ENCODE measurements at places on chromosomes 4 and X.

DNA sequence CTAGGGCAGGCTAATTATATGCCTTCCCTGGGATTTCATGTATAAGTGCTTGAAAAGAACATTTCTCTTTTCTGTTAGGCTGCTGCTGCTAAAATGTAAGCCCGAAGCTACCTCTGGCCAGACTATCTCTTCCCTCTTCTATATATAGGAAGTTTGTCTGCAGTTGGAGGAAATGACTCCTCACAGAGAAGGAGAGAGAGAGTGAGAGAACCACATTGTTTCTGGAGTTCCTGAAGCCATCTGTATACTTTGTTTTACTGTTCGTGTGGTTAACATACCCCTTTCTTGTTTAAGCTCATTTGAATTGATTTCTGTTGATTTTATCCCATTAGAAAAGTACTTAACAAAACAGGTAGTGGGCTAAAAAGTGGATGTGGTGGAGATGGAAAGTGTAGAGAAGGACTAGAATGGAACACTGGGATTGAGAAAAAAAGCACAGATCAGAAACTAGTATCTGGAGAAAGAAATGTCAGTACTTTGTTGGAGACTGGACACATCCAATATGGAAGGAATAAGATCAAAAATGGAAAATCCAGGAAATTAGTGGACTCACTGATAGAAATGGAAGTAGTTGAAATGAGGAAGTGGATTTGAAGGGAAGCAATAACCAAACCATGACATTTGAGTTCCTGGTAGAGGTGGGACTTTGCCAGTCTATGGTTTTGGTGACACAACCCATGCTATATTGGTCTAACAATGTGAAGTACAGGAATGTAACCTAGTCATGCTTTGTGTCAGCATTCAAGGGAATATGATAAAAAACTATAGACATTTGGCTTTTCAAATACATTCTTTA is 112.6 kb downstream of the TMA16 start:
- DNase-seq = peak; percentile 10

- DNase-seq = no peak
These were observed 5.8 kb downstream of the TIFA start for GRCh38 chr4:112279882-112280315.

- no peak for DNase-seq
These were observed 10.2 kb upstream of the FGF2 start for GRCh38 chr4:122816476-122816875.

- peak; percentile 46 for DNase-seq
These were observed 112.5 kb downstream of the SH3KBP1 start for GRCh38 chrX:19774905-19775304.

DNA sequence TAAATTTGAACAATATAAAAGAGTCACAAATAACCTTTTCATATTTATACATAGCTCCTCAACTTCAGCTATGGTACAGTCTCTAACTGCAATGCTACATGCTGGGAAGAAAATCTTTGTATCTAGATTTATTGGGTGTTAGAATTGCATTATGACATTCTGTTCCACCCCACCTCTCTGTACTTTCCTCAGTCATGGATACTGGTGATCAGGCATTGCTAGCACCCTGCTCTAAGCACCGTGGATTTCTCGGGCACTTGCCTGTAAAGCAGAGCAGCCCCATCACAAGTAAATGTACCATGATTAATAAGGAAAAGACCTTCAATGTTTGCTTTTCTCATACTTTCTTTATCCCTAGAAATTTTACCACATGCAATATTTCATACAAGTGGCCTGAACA is 1028.9 kb upstream of the INTU start:
- no peak for DNase-seq

- DNase-seq = no peak
These were observed 9.0 kb upstream of the IGFBP7 start for GRCh38 chr4:57119054-57119651.

DNA sequence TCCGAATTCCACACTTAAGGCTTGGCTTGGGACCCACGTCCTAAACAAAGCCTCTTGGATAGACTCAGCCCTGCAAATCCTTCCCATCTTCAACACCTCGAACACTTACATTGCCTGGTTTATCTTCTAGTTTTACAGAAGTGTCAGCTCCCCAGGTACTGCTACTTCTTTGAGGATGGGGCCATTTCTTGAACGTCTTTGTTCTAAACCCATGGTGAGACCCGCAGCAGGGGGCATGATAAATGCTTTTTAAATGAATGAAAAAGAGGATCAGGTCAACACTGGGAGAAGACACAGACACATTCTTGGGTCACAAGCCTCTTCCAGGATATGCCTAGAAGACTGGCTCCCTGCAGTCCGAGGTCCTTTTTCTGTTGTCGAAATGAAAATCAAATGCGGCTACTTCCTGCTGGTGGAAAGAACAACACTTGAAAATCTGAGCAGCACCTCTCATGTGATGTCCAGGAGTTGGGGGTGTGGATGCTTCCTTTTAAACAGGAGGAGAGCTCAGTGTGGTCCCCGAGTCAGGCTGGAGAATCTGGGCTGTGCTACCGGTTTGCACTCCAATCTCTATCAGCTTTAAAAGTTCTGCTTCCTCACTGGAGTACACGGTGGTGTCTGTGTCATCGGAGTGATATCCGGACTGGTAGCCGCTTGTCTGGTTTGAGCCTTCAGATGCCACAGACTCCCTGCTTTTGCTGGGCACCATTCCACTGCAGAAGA is 45.8 kb downstream of the KDR start:
- DNase-seq = no peak

DNA sequence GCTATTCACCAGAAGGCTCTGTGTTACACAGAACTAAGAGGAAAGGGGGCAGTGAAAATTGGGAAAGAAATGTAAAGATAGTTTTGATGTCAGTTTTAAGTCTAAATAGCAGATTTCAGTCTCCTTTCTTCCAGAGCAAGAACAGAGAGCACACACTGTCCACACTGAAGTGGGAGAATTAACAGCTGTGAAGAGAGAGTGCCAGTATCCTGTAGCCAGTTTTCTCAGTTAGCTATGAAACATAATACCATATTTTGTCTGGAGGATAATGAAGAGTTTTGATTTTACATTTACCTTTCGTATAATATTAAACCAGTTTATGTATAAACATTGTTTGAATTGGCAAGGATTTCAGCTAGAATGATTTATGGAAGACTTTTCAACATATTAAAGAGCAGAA is 35.1 kb downstream of the FBXO8 start:
- no peak for DNase-seq

DNA sequence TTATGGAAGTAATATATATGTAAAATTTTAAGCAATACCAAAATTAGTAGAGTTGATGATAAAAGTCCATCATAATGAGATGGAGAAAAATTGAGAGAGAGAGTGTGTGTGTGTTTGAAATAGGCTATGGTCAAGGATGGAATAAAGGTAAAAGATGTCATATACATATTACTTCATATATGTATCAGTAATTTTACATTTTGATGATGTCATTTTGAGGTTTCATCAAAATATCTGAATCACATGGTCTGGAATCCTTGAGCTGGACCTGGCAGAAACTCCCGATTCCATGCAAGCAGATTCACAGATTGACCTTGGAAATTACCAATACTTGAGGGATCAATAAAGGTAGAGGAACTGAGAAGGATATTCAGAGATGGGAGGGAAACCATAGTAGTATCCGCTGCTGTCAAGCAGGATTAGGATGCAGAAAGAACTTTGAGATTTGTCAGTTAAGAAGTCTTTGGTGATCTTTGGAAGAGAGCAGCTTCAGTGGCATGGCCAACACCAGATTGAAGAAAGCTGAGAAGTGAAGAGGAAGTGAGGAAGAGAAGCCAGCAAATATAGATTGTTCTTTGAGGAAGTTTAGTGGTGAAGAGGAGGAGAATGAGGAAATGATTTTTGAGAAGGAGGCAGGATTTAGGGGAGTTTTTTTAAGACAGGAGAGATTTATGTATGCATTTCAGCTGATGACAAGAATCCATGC is 21.5 kb downstream of the DNAAF6 start:
- no peak for DNase-seq

DNA sequence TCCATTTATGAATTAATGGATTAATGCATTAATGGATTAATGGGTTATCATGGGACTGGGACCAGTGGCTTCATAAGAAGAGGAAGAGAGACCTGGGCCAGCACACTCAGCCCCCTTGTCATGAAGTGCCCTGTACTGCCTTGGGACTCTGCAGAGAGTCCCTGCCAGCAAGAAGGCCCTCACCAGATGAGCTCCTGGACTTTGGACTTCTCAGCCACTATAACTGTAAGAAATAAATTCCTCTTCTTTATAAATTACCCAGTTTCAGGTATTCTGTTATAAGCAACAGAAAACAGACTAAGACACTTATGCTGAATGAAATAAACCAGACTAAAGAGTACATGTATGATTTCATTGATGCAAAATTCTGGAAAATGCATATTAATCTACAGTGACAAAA is 119.4 kb upstream of the MSX1 start:
- no peak for DNase-seq

- no peak for DNase-seq
These were observed 159.6 kb upstream of the RBPJ start for GRCh38 chr4:26161030-26161824.

DNA sequence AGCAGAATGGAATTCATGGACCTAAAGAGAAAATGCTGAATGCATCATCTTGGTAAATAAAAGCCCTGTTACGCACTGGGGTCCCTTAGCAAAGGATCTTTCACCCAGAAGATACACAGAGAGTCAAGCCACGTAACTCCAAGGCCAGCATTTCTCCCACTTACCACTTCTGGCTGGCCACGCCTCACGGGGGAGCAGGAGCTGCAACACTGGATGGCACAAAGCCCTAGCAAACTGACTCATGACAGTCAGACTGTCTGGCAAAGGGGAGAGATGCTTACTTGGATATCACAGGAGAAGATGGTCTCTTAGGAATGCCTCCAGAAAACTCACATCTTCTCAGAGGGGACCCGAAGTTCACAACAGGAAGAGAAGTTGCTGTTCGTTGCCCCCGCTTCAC is 51.4 kb upstream of the BCLAF3 start:
- DNase-seq = no peak

- DNase-seq = no peak
These were observed 116.5 kb downstream of the MAML3 start for GRCh38 chr4:140037353-140038030.

GRCh38 chrX:21723814-21724213 is 34.1 kb downstream of the SMPX start:
- DNase-seq = no peak

DNA sequence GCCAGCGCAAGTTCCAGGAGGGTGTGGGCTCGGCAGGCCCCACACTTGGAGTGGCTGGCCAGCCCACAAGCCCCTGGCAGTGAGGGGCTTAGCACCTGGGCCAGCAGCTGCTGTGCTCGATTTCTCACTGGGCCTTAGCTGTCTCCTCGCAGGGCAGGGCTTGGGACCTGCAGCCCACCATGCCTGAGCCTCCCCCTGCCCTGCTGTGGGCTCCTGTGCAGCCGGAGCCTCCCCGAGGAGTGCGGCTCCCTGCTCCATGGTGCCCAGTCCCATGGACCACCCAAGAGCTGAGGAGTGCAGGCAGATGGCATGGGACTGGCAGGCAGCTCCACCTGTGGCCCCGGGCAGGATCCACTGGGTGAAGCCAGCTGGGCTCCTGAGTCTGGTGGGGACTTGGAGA is 139.2 kb upstream of the CXCL13 start:
- DNase-seq = no peak

DNA sequence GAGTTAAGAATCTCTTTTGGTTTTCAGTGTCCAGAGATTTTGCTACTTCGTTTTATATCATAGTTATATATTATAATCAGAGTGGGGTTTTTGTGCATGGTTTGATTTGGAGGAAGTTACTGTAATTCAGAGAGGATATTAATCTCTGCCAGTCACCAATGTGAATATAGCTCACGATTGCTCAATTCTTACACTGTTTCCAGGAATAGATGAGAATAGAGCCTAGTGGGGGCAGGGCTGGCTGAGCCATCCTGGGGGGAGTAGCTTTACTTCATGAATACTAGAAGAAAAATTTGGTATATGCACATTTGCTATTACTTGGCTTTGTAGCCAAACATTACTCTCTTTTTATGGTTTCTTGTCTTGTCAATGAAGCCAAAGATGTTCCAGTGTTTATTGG is 60.9 kb upstream of the TRPC3 start:
- no peak for DNase-seq

DNA sequence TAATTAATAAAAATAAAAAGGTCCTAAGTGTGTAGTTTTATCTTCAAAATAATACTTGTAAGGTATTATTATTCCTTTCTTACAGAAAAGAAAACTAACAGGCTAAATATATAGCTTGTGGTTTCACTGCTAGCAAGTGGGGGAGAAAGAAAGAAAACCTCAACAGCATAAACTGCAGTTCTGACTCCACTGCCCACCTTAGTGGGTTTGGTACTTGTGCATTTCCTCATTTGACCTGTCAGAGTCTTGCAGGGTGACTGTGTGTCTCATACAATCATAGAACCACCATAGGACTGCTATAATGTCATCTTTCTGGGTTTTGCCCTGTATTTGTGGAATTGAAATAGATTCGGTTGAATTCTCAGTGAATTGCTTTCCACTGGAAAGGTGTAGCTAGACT is 94.7 kb upstream of the PUDP start:
- no peak for DNase-seq

GRCh38 chr4:171714791-171715454 is 98.3 kb upstream of the GALNTL6 start:
- DNase-seq = no peak

DNA sequence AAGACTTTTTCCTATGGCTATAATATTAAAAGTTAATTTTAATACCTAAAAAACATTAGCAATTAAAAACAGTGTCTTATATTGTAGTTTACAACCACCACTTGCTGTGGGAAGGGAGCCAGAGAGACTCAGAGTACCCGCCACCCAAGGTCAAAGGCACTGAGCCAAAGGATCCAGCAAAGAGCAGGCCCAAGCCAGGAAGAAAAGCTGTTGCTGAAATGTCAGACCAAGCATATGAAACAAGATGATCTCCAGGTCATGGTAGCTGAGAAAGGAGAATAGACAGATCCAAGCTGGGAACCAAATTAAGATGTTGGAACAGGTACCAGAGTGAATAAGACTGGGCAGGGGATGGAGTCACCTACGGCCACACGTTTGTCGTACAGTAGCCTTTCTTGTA is 18.8 kb upstream of the ATOH1 start:
- no peak for DNase-seq

- peak; percentile 78 for DNase-seq
These were observed 21.8 kb downstream of the HAUS3 start for GRCh38 chr4:2220016-2220630.

DNA sequence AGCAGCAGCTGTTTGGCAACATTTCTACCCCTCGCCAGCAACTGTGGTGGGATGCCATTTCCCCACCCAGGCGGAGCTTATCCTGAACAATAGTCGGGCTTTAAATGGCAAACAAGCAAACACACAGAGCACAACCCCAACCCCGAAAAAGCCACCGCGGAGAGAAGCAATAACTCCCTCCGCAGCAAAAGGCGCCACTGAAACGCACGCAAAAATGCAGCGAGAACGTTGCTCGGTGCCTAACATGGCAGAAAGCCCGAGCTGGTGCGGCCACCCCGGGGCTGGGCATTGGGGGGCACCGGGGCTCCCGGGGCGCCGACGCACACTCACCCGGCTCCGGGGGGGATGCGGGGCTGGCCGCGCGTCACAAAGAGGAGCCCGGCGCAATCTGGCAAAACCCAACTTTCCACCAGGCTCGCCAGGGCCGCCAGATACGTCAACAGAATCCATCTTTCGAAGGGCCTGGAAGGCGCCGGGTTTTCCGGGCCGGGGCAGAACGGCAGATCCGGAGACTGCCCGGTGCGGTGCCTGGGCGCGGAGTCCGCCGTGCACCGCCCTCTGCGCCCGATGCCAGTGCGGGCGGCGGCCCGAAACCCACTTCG is 818 bp downstream of the RAI2 start:
- DNase-seq = no peak
